ENCODE measurements at places on chromosomes 5 and 9. TPM values are rescaled to one million over a fixed set of nuclear protein-coding genes. Genes with fewer than 3 reads are reported as not detected.

The ADAMTS2 gene
- 80.9 TPM for total RNA-seq

DNA sequence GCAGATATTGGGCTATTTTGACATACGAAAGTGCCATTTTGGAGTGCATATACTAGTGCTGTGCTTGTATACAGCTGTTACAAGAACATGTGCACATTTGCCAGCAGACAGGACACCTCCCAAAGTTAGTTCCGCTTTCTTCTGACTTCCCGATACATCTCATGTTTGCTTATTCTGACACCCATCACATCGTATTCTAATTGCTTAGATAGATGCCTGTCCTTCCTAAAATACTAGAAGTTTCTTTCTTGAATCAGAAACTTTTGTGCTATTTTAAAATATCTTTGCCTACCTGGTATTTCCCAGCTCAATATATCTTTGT is 177.8 kb downstream of the TTLL11 start:
- no peak for DNase-seq

DNA sequence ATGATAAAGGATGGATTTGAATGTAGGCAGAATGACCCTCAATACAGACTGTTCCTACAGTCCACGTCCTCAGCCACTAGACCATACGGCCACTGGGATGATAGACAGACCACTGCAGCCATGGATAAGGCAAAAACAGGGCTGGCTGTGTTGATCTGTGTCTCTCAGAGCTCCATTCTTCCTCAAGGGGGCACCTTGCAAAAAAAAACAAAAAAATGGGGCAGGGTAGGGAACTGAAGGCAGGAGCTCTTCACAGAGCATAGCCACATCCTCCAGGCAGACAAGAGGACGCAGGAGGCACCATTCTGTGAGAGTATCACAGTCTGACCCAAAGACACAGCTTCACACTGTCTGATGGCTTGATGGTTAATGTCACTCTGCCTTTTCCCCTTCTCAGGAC is 61.2 kb upstream of the GABRP start:
- no peak for DNase-seq

DNA sequence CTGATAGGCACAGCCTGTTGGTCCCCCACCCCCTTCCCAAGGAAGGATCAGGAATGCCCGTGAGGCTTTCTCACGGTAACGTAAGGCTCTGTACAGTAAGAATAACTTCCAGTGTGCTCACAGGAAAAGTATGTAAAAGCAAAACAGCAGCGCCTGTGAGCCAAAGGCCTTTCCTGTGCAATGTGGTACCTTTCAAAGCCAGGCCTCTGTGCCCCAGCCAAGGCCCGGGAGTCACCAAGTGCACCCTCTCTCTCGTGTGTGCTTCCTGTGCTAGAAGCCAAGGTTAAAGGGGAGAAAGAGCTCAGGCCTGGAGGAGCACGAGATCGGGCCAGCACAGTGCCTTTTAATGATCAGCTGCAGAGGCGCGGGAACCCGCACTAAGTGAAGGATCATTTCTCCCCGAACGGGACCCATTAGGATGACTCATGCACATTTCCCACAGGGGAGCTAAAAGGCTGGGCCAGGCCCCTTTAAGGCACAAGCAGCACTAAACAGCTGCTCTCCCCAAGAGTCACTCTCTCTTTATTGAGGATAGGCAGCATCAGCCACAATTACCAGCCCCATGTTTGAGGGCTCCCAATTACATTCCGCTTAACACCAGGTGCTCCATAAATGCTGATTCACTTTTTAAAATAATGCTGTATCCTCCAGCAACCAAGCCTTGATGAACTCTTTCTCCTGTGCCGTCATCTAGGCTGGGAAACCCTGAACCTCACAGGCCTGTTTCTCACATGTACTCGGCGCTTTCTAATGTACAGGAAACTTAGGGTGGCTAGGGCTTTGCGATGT is 42.8 kb downstream of the SHB start:
- DNase-seq: no peak

Data from urinary bladder (tissue), 4 donors.